Activated T-cell treated with anti-CD3 and anti-CD28 coated beads for 4 hours (primary cell): ENCODE measurements at places on chromosomes 11 and 22.
A peak's percentile ranks its signal among the peaks of the same experiment; 100 is the strongest.

- DNase-seq = no peak
Observed at GRCh38 chr22:47124451-47124881, 362.0 kb downstream of the TBC1D22A start.

GRCh38 chr11:33719587-33719986 is 16.6 kb downstream of the CD59 start:
- no peak for DNase-seq

DNA sequence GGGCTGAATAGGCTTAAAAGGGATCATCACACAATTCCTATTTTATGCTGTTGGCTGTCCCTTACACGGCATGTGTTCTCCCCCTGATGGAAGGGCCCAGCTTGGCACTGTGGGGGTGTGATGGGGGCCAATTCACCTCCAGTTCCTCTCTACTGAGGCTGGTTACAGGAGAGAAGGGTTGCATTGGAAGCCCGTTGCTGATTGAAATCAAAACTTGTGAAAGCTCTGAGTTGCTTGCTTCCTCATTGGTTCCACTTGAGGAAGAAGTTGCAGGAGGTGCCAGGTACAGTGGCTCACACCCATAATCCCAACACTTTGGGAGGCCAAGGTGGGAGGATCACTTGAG is 13.3 kb upstream of the PRG2 start:
- no peak for DNase-seq

GRCh38 chr11:121309688-121310087 is 17.1 kb downstream of the SC5D start:
- DNase-seq = no peak

GRCh38 chr11:118006153-118006534 is 19.9 kb downstream of the IL10RA start:
- no peak for DNase-seq

DNA sequence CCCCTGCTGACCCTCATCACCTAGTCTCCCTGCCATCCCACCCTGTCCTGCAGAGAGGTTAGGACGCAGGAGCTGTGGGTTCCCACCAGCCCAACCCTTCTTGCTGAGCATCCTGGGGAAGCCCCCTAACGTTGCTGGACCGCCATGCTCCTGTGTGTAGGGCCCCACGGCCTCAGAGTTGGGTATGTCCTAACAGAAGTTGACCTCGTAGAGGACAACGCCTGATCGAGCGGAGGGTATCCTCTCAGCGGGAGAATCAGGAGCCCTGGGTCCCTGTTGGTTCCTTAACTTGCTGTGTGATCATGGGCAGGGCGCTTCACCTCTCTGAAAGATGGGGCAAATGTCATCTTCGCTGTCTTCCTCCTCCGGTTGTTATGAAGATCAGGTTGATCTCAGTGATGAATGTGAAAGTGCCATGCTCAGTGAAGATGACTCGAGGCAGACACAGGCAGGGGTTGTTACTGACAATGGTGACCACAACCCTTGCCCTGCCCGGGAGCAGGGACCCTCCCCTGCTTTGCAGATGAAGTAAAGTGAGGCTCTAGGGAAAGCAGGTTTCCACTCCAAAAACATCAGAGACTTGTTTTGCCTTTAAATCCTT is 19.3 kb upstream of the CD5 start:
- no peak for DNase-seq

GRCh38 chr22:37163575-37164504 is 14.1 kb upstream of the IL2RB start:
- no peak for DNase-seq

DNA sequence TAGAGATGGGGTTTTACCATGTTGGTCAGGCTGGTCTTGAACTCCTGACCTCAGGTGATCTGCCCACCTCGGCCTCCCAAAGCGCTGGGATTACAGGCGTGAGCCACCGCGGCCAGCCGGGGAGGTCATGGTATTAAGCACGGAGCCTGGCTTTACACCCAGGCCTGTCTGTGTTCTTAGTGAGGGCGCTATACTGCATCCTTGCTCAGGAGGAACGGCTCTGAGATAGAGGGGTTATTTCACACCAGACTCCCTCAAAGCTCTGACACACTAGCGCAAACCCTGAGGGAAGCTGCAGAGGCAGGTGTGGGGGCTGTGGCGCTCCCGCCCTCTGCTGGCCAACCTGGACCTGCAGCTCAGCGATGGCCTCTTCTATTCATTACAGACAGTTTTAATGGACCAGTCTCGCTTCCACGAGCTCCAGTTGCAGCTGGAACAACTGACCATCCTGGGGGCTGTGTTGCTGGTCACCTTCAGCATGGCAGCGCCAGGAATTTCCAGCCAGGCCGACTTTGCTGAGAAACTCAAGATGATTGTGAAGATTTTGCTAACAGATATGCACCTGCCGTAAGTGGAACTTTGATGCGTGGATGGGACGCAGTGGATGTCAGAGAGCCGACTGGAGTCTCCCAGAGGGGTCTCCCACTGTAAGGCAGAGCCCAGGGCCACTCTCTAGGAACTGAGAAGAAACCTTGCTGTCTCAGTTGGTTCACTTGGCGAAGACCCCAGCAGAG is 26.2 kb downstream of the TCP11L1 start:
- DNase-seq = peak; percentile 53

- no peak for DNase-seq
Observed at GRCh38 chr22:33952776-33953175, 32.5 kb upstream of the LARGE1 start.

DNA sequence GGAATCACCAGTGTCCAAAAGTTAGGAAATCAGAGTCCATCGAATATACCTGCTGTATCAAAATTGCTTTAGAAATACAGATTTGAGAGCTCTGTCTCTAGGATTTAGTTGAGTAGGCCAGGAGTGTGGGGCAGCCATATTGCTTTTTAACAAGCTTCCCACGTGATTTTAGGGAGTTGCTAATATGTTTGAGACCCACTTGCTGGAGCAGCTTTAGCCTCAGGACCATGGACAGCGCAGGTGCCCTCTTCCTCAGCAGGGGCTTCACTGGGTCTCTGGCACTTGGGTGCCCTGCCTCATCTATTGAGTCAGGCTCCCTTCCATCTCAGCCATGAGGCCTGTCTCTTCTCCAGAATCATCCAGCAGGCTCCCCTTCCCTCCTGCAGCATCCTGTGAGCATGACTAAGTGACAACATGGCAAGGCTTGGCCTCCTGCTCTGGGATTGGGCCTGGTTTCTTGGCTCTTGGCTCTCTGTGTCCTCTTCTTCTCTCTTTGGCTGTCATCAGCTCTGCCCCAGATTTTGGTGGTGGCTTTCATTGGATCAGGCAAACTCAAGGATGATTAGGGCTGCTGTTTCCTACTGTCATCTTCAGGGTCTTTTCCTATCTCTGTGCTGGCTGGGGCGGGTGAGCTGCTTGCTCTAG is 70.0 kb downstream of the SGSM1 start:
- no peak for DNase-seq

- no peak for DNase-seq
Observed at GRCh38 chr11:37905707-37906417, 1307.8 kb upstream of the RAG2 start.

- DNase-seq = no peak
Observed at GRCh38 chr22:47210112-47210657, 447.7 kb downstream of the TBC1D22A start.

- no peak for DNase-seq
Observed at GRCh38 chr11:130615561-130615960, 167.1 kb downstream of the ADAMTS15 start.

DNA sequence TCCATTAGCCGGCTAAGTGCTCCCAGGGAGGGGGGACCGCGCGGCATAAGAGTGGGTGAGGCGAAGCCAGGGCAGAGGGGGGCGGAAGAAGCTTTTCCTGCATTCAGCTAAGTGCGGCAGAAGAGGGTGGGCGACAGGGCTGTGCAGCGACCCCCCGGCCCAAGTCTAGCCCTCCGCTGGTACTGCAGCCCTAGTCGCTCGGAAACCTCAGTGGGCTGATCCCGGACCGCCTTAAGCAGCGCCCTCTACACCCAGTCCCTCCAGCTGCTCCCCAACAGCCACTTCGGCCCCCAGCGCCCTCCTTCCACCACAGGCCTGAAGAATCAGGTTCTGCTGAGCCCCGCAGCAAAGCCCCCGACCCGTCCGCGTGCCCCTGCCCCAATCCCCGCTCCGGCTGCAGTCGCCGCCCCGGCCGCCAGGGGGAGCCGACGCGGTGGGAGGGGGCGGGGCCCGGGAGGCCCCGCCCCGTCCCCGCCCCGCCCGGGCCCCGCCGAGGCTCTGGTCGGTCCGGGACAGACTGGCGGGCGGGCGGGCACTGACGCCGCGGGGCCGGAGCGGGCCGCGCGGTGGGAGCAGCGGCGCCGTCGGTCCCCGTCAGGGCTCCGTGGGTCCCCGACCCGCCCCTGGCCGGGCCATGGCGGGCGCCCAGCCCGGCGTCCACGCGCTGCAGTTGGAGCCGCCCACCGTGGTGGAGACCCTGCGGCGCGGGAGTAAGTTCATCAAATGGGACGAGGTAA is at the start of gene PLCB3:
PLCB3 (plus strand) TSS at position 515 of the 737 bp plus-strand sequence; CDS start at position 635, 120 bp downstream.
- DNase-seq = peak; percentile 59

GRCh38 chr11:77204754-77205466 is 76.9 kb downstream of the MYO7A start:
- no peak for DNase-seq

DNA sequence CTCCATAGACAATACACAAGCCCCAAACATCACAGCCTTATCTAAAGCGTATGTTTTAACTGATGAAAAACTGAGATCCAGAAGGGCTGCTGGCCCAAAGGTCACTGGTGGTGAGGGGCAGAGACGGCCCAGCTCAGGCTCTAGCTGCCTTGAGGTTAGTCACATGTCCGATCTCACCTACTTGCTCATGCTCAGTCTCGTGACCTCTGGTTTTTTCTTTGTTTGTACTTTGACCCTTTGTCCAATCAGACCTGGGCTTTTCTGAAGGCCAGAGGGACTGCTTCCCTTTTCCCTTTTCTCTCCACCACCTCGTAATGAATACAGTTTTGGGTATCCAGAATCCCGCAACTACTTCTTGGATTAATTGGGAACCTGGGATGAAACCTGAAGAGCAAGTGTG is 28.6 kb downstream of the MMP20 start:
- DNase-seq = no peak

DNA sequence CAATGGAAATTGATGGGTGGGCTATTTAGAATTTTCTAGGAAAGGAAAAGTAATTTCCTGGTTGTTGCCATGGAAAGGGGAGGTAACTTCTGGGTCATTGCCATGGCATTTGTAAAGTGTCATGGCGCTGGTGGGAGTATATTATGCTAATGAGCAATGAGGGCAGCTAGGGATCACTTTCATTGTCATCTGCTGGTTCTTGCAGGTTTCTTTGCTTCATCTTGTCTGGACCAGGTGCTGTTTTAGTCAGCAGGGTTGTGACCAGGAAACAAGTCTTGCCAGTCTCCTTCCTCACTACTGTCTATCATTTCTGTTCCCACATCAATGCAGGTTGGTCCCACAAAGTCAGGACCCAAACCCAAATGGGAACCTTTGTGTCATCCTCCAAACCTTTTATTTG is 237.6 kb upstream of the C11orf87 start:
- no peak for DNase-seq

DNA sequence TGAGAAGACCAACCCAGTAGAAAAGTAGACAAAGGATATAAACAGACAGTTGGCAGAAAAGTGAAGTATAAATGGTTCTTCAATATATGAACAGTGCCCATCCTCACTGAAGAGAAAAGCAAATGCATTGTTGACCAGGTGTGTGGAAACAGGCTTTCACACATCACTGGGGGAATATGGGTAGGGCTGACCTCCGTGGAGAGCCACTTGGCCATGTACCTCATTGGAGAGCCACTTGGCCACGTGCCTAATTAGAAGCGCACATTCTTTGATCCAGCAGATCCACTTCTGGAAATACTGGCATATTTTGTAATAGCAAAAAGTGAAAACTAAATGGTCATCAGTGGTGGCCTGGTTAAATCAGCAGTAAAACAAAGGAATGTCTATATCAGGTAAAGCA is 43.2 kb downstream of the PPP6R3 start:
- DNase-seq = no peak

GRCh38 chr11:81673001-81673400 is 1060.7 kb downstream of the FAM181B start:
- DNase-seq = no peak

- no peak for DNase-seq
Observed at GRCh38 chr11:66851239-66851596, 5.6 kb upstream of the LRFN4 start.

GRCh38 chr11:116376547-116376946 is 396.2 kb downstream of the BUD13 start:
- DNase-seq = no peak
